NCI-H2081 (cell line): ENCODE measurements at places on chromosomes 1 and 21.

- no peak for DNase-seq
Measured at GRCh38 chr1:76140227-76140626, 65.7 kb downstream of the ST6GALNAC3 start.

DNA sequence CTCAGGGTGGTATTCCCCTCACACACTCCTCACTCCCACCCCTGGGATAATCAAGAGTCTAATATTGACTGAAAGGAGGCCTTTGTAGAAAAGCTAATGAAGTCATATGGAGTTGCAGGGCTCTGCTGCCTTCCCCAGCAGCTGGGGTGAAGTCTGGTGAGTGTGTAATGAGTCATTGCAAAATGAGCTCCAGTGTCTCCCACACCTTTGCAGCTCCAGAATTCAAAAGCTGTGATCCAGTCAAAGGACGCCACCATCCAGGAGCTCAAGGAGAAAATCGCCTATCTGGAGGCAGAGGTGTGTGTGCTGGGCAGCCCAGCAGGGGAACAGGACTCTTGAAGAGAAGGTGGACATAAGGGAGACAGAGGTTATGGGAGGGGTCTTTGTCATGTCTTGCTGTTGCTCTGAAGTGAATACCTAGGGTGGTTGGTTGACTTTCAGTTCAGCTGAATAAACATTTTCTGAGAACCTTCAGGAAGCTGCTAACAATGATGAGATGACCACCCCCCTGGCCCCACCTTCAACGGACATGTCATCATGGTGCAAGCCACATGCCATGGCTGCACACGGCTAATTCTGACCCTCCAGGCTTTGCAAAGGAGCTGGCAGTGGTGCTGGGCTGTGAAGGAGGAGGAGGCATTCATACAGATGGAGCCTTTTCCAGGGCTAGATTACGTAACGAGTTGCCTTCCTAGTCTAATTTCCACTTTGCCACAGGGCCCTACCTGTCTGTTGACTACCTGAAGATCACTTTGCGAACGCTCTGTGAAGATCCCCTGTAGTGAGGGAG is 32.2 kb upstream of the SNX27 start:
- no peak for DNase-seq

DNA sequence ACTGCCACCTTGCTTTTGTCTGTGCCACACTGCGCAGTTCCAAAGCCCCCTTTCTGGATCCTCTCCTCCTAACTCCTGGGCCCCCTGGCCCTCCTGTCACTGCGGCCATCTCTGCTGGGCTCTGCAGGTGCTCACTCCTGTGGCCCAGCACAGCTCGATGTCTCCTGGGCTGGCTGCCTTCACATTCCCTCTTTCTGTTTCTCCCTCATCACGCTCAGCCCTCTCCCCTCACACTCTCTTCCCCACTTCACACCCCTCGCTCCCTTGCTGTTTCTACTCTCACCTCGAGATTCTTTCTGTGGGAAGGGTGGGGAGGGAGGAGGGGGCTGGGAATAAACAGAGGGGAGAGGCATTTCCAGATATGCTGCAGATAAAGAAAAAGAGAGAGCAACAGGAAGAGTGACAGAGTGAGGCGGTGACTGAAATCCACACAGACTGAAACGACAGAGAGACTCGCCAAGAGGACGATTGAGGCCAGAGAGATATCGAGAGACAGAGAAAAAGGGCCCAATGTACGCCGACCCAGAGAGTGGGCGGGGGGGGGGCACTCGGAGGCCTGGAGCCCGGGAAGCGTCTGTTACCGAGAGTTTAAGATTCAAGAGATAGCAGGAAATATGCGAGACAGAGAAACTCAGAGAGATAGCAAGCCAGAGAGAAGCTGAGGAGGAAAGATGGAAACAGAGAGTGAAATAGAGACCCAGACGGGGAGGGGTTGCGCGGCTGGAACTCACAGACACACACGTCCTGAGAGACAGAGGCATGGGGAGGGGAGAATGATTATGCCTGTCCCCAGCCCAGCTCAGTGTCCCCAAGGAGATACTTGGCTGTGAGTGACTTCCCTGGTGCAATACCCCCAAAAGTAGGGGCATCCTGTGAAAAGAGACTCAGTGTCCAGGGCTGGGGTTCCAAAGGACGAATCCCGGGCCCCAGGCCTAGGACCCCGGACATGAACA is 666 bp downstream of the CSF3R start:
- no peak for DNase-seq

DNA sequence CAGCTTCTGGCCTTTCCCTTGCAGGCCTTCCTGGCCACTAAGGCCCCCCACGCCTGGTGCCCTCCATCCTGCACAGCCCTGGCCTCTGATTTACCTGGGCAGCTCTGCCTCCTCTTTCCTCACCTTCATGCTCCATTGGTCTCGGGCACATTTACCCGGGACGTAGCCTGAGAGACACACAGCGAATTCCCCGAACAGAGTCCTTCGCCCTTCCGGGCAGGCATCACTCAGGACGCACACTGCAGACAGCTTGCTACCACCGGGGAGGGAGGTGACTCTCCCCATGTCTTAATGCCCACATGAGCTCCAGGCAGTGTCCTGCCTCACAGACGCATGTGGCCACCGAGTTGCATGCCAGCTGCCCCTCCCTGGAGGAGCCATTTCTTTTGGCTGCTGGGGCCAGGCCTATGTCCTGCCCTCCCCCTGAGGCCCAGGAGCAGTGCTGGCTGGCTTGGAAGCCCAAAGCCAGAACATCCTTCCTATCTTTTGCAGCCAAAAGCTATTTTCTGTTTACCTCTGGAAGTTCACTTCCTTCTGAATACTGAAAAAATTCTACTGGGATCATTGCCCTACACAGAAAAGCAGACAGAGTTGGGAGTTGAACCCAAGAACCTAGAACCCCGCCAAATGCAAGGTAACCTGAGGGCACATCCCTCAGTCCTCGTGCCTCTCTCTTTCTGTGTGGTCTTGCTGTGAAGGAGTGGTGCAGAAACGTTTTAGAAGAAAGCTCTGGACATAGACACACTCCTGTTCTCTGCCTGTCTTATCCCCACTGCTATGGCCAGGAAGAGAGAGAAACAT is 209.5 kb downstream of the TOMM20 start:
- no peak for DNase-seq

DNA sequence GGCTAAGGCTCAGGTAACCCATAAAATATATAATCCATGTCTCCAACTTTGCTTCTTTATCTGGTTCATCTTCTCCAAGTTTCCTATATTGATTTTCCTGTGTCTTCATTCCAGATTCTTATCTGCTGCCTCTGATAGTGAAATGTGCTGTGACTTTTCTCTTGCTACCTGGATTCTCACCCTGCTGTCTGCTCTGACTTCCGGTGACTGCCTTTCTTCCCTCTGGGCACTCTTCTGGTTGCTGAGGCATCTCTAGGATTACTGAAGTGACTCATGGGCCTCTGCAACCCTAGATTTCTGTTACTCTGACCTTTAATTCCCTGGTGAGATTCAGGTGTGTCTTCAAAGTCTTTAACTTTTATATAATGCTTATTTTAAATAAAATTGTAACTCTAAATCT is 46.9 kb downstream of the GIPC2 start:
- DNase-seq, result no peak

DNA sequence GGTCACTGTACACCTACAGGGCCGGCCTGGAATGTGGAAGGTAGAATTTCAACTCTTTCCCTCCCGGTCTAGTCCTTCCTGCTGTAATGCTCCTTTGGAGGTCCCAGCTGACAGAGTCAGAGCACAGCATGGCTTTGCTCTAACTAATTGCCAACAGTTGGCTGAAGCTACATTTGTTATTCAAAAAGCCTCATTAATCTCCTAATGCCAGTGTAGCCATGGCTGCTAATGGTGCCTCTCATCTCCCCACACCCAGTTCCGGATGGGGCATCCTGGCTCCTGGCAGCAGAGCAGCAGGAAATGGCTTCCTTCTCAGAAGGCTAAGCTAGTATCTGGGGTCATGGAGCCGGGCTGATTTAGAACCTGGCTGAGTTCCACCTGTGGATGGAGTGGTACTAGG is 18.7 kb upstream of the CAMK1G start:
- no peak for DNase-seq

DNA sequence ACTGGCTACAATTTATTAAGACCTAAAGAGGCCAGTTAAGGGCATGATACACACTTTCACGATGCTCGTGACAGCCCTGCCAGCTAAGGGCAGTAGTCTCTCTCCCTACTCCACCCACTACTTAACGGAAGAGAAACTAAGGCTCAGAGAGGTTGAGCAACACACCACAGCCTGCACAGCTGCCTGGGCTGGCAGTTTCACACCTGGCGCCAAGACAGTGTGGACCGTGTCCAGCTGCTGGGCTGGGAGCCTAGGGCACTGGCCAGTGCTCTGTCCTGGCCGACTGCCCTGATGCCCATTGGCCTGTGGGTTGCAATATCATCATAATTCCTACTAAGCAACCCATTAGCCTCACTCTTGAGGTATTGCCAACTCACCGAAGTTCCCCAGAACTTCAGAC is 27.6 kb downstream of the TENT5C start:
- no peak for DNase-seq
